ENCODE measurements at places on chromosomes 6 and 20.

DNA sequence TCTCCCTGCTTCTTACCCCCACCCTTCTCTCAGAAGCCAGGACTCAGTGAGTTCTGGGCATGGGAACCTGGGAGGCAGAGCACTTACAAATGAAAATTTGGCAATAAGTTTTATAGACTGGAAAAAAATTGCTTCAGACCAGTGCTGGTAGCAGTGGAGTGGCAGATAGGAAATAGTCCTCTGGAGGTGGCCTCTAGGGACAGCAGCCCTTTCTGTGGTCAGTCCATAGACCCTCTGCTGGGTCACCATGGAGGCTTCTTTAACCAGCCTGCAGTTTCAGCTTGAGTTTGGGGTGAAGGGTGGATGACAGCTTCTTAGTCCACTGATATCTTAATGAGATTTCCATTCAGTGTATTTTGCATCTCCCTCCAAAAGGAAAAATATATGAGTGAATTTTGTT, 179.1 kb downstream of the ARID1B start:
- peaks cover 26% of the 10 kb centered on the region for H3K4me1 ChIP-seq
- H3K27me3 ChIP-seq, result no peaks in the 10 kb centered on the region
- no peak overlapping the region for H3K27ac ChIP-seq
- H3K36me3 ChIP-seq, result no peaks in the 10 kb centered on the region
- H3K4me3 ChIP-seq, result no peak overlapping the region

GRCh38 chr6:32581315-32582095, 8.1 kb downstream of the HLA-DRB1 start:
- DNase-seq, result no peak
- H3K27me3 ChIP-seq, result no peaks in the 10 kb centered on the region
- H3K27ac ChIP-seq, result no peak overlapping the region
- no peaks in the 10 kb centered on the region for H3K4me1 ChIP-seq
- H3K4me3 ChIP-seq, result no peak overlapping the region

DNA sequence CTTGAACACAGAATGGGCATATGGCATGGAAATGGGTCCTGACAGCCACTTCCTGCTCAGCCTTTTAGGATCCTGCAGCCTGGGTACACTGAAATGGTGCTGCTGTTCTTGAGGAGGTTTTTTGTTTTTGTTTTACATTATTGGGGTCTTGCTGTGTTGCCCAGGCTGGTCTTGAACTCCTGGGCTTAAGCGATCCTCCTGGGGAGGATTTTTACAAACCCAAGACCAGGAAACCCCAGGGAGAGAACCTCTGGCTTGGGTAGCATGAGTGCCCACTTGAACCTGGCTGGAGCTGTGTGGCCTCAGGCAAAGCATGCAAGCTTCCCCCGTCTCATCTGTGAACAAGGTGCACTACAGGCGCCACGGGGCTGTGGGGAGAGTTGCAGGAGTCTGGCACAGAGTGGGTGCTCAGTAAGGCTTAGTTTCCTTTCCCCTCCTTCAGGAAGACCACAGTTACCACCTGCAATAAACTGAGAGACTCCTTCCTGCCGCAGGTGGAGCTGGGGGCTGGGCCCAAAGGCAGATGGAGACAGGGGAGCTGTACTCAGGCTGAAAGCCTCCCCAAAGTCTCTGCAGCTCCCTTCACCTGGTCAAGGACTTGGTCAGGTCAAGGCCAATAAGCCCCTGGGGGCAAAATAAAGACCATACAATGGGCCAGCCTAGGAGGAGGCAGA, 1.8 kb downstream of the SLA2 start:
- H3K27ac ChIP-seq, result peak overlapping the region; percentile 79
- no peak for DNase-seq
- H3K27me3 ChIP-seq, result no peaks in the 10 kb centered on the region
- no peak overlapping the region for H3K4me3 ChIP-seq
- H3K4me1 ChIP-seq, result peaks cover 92% of the 10 kb centered on the region

DNA sequence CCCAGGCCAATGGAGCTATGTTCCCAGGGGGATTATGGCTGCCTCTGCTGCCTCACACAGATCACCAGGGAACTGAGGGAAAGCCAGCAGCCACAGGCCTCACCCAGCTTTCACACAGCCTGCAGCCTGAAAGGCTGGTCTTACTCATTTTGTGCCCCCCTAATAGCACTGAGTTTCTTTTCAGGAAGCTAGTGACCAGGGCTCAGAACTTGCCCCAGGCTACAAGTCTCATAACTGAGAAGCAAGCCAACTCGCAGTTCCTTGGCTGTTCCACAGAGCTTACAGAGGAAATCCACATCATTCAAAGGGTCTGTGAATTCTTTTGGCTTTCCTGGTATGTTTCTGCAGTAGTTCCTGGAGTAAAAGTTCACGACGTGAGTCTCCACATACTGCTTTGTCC, 524.8 kb upstream of the GJE1 start:
- no peak overlapping the region for H3K4me3 ChIP-seq
- no peaks in the 10 kb centered on the region for H3K36me3 ChIP-seq
- H3K27ac ChIP-seq, result no peak overlapping the region

- peak; percentile 20 for DNase-seq
- H3K4me1 ChIP-seq, result peaks cover 7% of the 10 kb centered on the region
- no peak overlapping the region for H3K27ac ChIP-seq
- no peaks in the 10 kb centered on the region for H3K36me3 ChIP-seq
Observed at GRCh38 chr6:117399924-117400323, 25.8 kb downstream of the ROS1 start.

DNA sequence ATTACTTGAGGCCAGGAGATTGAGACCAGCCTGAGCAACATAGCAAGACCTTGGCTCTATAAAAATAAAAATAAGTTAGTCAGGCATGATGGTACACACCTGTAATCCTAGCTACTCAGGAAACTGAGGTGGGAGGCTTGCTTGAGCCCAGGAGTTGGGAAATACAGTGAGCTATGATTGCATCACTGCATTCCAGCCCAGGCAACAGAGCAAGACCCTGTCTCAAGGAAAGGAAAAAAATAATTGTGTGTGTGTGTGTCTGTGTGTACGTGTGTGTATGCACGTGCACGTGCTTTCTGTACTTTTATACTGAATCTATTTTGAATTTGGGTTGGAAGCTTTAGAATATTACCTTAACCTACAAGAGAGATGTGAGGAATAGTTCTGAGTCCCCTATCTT, 58.9 kb downstream of the KIZ start:
- DNase-seq, result peak; percentile 71
- H3K27me3 ChIP-seq, result no peaks in the 10 kb centered on the region
- H3K36me3 ChIP-seq, result peaks cover 11% of the 10 kb centered on the region
- peaks cover 24% of the 10 kb centered on the region for H3K4me1 ChIP-seq
- H3K27ac ChIP-seq, result peak overlapping the region; percentile 8

DNA sequence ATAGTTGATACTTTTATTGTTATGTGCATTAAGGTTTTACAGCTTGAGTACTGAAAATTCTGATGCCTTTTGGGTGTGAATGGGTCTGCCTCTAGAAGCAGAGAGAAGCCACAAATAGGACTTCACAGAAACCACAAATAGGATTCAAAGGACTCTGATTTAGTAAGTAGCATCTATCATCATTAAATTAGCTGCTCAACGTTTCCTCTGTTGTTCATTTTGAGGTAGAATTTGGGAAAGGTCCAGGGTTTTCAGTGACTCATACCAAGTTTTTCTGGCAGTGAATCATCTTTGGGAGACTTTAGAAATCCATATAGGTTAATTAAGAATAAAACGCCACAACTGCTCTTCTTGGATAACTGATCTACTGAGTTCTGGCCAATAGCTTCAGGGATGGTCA, 105.1 kb downstream of the PHF3 start:
- H3K27me3 ChIP-seq, result no peaks in the 10 kb centered on the region
- H3K36me3 ChIP-seq, result no peaks in the 10 kb centered on the region
- peaks cover 29% of the 10 kb centered on the region for H3K4me1 ChIP-seq
- no peak overlapping the region for H3K27ac ChIP-seq
- no peak for DNase-seq
- H3K4me3 ChIP-seq, result no peak overlapping the region

GRCh38 chr6:139282684-139283083, 9.1 kb downstream of the TXLNB start:
- no peaks in the 10 kb centered on the region for H3K36me3 ChIP-seq
- no peak for DNase-seq
- H3K27me3 ChIP-seq, result no peaks in the 10 kb centered on the region
- no peak overlapping the region for H3K4me3 ChIP-seq
- 0 out of 2 replicates have a peak, but pooled peaks cover 6% of the 10 kb centered on the region for H3K4me1 ChIP-seq

GRCh38 chr6:166341464-166341863, 881 bp downstream of the SFT2D1 start:
- H3K27ac ChIP-seq, result peak overlapping the region; percentile 80

- peaks cover 36% of the 10 kb centered on the region for H3K36me3 ChIP-seq
- no peaks in the 10 kb centered on the region for H3K4me1 ChIP-seq
- H3K27me3 ChIP-seq, result no peaks in the 10 kb centered on the region
- no peak overlapping the region for H3K27ac ChIP-seq
- no peak overlapping the region for H3K4me3 ChIP-seq
- DNase-seq, result no peak
Observed at GRCh38 chr6:157164972-157165371, 158.3 kb downstream of the TMEM242 start.

DNA sequence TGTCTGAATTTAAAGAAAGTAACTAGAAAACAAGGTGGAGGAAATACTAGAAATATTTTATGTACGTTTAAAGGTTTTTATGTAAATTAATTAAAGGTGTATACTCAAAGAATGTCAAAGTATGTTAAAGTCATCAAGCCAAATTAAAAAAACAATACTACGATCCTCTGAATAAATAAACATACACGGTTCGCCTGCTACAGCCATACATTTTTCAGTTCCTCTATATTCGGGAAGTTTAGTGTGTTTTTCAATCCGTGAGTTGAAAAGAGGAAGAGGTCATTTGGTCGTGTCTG, 626 bp downstream of the STX7 start:
- H3K4me1 ChIP-seq, result peaks cover 28% of the 10 kb centered on the region
- DNase-seq, result no peak
- no peaks in the 10 kb centered on the region for H3K27me3 ChIP-seq
- H3K36me3 ChIP-seq, result peaks cover 5% of the 10 kb centered on the region
- peak overlapping the region; percentile 82 for H3K4me3 ChIP-seq
- H3K27ac ChIP-seq, result peak overlapping the region; percentile 66

- H3K4me1 ChIP-seq, result peaks cover 34% of the 10 kb centered on the region
- H3K27ac ChIP-seq, result no peak overlapping the region
- no peak overlapping the region for H3K4me3 ChIP-seq
- no peaks in the 10 kb centered on the region for H3K36me3 ChIP-seq
Observed at GRCh38 chr6:163529605-163530004, 115.1 kb downstream of the QKI start.

DNA sequence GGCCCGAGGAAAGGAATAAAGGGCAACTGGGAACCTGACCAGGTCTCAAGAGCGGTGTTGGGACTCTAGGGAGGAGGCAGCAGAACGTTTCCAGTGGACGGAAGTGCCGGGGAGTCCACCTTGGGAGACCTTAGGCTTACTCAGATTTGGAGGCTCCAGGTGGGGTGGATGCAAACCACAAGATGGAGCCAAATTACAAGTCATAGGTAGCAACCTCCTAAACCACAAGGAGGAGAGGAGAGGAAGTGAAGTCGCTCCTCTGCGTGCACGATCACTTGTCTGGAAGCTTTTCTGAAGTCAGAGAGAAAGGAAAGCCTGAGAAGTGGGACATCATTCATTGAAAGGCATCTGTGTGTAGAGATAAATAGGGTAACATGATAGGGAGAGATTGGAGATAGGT, 9.3 kb downstream of the HLA-DOA start:
- H3K4me1 ChIP-seq, result no peaks in the 10 kb centered on the region
- H3K36me3 ChIP-seq, result no peaks in the 10 kb centered on the region
- no peaks in the 10 kb centered on the region for H3K27me3 ChIP-seq
- DNase-seq, result peak; percentile 33
- H3K27ac ChIP-seq, result no peak overlapping the region

All from HepG2 (cell line).